ENCODE measurements at places on chromosomes 11 and 22. TPM values are rescaled to one million over a fixed set of nuclear protein-coding genes. Genes with fewer than 3 reads are reported as not detected.

DNA sequence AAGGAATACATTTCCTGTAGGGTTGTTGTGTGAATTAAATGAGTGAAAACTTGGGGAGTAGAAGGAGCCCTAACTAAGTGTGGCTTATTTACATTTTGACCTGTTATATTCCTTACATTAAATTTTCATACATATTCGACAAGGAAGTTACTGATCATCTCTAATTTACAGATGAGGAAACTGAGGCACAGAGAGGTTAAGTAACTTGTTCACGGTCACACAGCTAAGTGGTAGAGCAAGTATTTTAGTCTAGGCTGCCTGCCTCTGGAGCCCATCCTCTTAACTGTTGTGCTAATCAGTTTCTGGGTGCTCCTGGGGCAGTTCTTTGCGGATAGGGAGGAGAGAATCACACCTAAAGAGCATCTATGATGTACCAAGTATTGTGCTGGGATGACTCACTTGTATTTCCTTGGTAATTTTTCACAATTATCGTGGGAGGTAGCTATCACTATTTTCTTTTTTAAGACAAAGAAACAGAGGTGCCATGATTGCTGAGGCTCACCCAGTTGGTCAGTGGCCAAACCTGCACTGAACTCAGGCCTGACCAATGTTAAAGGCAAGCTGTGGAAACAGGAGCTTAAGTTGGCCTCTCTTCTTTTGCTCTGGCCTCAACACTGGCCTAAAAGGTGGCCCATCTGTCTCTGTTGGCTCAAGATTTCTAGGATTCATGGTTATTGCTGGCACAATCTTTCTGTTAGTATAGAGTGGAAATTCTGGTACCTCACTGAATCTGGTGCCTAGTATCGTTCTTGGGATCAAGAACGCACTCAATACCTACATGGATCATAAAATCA is 2.9 kb upstream of the ELF5 start:
- H3K4me1 ChIP-seq, result no peaks in the 10 kb centered on the region
- no peak overlapping the region for H3K4me3 ChIP-seq
- peaks cover 10% of the 10 kb centered on the region for H3K27me3 ChIP-seq
- no peak for DNase-seq
- no peaks in the 10 kb centered on the region for H3K36me3 ChIP-seq
- no peak overlapping the region for H3K27ac ChIP-seq

DNA sequence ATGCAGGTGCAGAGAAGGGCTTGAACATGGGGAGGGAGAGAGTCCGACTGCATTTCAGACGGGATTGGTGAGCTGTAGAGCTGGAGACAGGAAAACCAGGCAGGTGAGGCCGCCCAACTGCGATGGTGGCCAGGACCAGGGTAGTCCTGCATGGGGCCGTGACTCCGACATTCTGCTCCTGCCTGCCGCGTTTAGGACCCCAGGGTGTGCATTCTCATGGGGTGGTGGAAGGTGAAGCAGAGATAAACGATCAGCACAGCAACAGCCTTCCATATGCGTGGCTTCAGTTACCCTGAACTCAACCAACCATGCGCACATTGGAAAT is 29.3 kb downstream of the SHANK2 start:
- no peaks in the 10 kb centered on the region for H3K4me1 ChIP-seq
- no peaks in the 10 kb centered on the region for H3K36me3 ChIP-seq
- H3K27ac ChIP-seq, result no peak overlapping the region
- no peak for DNase-seq

Gene B3GAT1
- total RNA-seq, result 0.04 TPM

- peaks cover 4% of the 10 kb centered on the region for H3K36me3 ChIP-seq
- H3K4me1 ChIP-seq, result peaks cover 23% of the 10 kb centered on the region
- no peak for DNase-seq
- H3K4me3 ChIP-seq, result peak overlapping the region; percentile 91
- H3K27me3 ChIP-seq, result no peaks in the 10 kb centered on the region
- H3K27ac ChIP-seq, result peak overlapping the region; percentile 88
These were observed 444 bp downstream of the CWF19L2 start for GRCh38 chr11:107457205-107457557.

- peaks cover 70% of the 10 kb centered on the region for H3K4me1 ChIP-seq
- H3K27me3 ChIP-seq, result no peaks in the 10 kb centered on the region
- DNase-seq, result peak; percentile 61
- H3K4me3 ChIP-seq, result peak overlapping the region; percentile 54
- H3K27ac ChIP-seq, result peak overlapping the region; percentile 98
These were observed 1.6 kb upstream of the TMPRSS13 start for GRCh38 chr11:117930668-117931330.

DNA sequence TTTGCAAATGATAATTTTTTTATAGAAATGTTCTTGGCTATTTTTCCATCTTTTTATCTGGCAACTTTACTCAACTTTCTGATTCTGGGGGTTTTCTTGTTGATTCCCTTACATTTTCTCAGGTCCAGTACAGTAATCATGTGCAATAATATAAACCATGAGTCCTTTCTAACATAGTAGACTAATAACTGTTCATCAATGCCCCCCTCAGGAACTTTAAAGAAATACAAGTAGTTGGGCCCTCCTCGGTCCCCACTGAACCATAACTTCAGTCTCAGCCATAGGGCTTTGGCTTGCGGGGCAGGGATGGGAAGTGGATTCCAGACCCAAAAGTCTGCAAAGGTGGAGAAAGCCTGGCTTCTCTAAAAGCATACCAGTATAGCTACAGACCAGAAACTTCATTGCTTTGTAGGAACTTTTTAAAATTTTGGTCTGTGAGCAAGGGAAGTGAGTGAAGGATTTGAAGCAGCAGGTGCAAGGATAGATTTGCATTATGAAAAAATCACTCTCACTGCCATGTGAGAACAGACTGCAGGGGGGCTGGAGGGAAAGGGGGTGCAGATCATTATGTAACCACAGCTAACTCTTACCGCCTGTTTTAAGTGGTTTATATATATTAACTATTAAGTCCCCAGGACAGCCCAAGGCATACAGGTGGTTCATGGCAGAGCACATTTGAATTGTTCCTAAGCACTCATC is 10.4 kb upstream of the TUB start:
- peaks cover 4% of the 10 kb centered on the region for H3K4me1 ChIP-seq
- DNase-seq, result no peak
- no peak overlapping the region for H3K27ac ChIP-seq
- no peaks in the 10 kb centered on the region for H3K36me3 ChIP-seq
- H3K27me3 ChIP-seq, result peaks cover 31% of the 10 kb centered on the region
- H3K4me3 ChIP-seq, result no peak overlapping the region

- no peak overlapping the region for H3K4me3 ChIP-seq
- no peak for DNase-seq
- peaks cover 2% of the 10 kb centered on the region for H3K36me3 ChIP-seq
- H3K27ac ChIP-seq, result no peak overlapping the region
- no peaks in the 10 kb centered on the region for H3K27me3 ChIP-seq
These were observed 61.4 kb upstream of the CTSC start for GRCh38 chr11:88398791-88399570.

GRCh38 chr11:131897956-131898355 is 527.5 kb downstream of the NTM start:
- H3K36me3 ChIP-seq, result no peaks in the 10 kb centered on the region

Gene SMIM38
- total RNA-seq, result 0.20 TPM

DNA sequence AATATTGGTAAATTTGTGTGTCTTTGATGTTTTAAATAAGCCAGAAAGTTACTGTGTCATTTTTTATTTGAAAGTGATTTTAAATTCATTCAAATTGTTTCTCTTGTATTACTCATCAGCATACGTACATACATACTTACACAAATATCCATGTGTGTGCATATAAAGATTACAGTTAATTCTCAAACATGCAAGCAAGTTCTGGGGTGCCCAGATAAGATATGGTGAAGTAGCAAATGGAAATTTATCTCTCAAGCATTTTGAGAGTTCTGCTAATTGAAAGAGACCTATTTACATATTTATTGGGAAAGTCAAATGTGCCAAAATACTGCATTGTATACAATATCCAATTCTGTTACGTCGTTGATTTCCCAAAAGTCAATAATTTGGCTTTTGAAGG is 1024.0 kb upstream of the CNTN5 start:
- no peak for DNase-seq
- H3K27ac ChIP-seq, result no peak overlapping the region
- no peaks in the 10 kb centered on the region for H3K36me3 ChIP-seq
- no peaks in the 10 kb centered on the region for H3K27me3 ChIP-seq
- H3K4me3 ChIP-seq, result no peak overlapping the region

DNA sequence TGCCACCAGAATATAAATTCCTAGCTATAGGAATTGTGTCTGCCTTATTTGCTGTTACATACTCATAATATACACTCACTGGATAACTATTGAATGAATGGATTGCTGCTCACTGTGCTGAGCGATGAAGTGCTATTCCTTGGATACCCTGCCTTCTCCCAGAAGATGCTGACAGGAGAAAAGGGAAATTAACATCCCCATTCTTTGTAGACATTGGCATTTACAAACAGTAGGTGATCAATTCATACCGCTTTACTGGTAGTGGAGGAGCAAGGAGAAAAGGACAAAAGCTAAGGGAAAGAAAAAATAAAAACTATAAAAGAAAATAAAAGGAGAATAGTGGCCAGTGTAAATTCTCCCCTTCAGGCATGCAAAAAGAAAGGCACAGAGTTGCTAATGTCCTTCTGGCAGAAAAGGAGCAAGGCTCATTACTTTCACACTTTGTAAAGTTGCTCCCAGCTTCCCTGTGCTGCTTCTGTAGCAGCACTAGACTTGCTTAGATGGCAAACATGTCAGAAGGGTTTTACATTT is 183.0 kb downstream of the LUZP2 start:
- H3K27me3 ChIP-seq, result no peaks in the 10 kb centered on the region
- DNase-seq, result no peak
- H3K4me3 ChIP-seq, result no peak overlapping the region
- no peaks in the 10 kb centered on the region for H3K4me1 ChIP-seq
- H3K27ac ChIP-seq, result no peak overlapping the region

DNA sequence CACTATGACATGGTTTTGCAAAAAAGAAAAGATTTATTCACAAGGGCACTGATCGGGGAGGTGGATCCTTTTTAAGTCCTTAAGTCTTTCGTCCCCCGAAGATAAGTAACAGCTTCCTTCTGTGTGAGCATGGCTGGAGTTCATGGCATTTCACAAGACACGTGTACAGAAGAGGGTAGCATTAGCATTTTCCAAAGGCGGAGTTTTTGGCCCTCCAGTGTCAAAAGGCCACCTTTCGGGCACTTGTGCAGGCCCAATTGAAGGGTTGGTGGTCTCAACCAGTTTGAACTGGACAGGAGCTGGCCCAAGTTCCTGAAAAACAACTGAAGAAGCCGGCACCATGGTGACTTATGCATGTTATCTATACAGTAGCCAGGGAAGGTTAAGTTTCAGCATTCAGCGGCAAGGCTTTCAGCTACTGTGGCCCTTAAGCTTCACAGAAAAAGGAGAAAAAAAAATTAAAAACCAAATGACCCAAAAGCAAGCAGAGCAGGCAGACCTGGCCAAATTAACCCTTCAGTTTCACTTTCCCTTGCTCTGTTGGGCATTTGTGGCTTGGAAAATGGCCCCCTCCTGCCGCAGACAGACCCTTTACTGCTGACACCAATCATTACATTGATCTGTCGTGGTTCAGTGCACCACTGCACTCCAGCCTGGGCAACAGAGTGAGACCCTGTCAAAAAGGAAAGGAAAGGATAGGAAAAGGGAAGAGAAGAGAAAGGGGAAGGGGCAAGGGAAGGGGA is 18.7 kb downstream of the ZNF74 start:
- H3K4me3 ChIP-seq, result no peak overlapping the region
- no peaks in the 10 kb centered on the region for H3K27me3 ChIP-seq
- no peaks in the 10 kb centered on the region for H3K36me3 ChIP-seq
- no peak overlapping the region for H3K27ac ChIP-seq

Gene GPR83
- 0.06 TPM for total RNA-seq

DNA sequence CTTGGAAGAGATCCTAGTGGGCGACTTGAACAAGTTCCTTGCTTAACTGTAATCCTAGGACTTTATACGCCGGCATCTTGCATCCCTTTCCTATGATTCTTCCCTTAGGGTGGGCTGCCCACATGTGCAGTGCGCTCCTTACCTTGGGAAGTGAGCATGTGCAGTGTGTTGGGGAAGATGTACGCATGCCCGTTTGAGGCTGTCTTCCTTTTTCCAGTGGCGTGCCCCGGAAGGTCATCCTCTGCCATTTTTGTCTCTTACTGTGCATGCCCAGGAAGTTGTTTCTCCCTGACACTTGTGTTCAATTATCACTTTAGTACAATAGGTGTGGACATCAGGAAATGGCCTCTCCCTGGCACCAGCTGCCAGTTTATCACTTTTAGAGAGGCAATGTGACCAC is 936.5 kb downstream of the TBC1D22A start:
- H3K27ac ChIP-seq, result no peak overlapping the region
- H3K27me3 ChIP-seq, result no peaks in the 10 kb centered on the region
- no peak for DNase-seq

Gene SLC22A6
- total RNA-seq, result not detected

- peak overlapping the region; percentile 71 for H3K27ac ChIP-seq
- H3K4me1 ChIP-seq, result peaks cover 21% of the 10 kb centered on the region
- peak overlapping the region; percentile 36 for H3K4me3 ChIP-seq
- H3K27me3 ChIP-seq, result no peaks in the 10 kb centered on the region
- no peaks in the 10 kb centered on the region for H3K36me3 ChIP-seq
- DNase-seq, result no peak
These were observed 43.6 kb upstream of the DDX6 start for GRCh38 chr11:118834427-118835028.

GRCh38 chr11:68976563-68976962 is 4.2 kb downstream of the MRGPRD start:
- no peaks in the 10 kb centered on the region for H3K36me3 ChIP-seq
- DNase-seq, result no peak
- peaks cover 2% of the 10 kb centered on the region for H3K4me1 ChIP-seq
- H3K27me3 ChIP-seq, result peaks cover 9% of the 10 kb centered on the region
- H3K27ac ChIP-seq, result no peak overlapping the region
- H3K4me3 ChIP-seq, result no peak overlapping the region

- H3K4me3 ChIP-seq, result no peak overlapping the region
- H3K27me3 ChIP-seq, result no peaks in the 10 kb centered on the region
- H3K36me3 ChIP-seq, result no peaks in the 10 kb centered on the region
- no peak overlapping the region for H3K27ac ChIP-seq
These were observed 18.8 kb upstream of the ZBTB16 start for GRCh38 chr11:114040706-114041211.

DNA sequence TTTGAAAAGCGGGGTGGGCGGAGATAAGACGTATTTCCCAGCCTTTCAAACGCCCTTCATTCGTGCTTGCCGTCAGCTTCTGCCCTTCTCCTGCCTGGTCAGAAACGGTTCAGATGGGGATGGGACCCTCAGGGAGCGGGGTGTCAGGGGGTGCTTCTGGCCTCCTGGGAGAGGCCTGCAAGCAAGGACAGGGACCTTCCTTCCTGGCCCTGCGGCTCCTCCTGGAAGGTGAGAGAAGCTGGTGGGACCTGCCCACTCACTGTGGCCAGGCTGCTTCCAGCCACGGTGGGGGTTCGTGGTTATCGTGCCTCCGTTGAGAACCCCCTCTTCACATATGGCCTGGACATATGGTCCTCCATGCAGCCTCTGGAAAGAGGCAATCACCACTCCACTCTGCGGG is 104.6 kb downstream of the MPPED1 start:
- no peaks in the 10 kb centered on the region for H3K36me3 ChIP-seq
- peaks cover 13% of the 10 kb centered on the region for H3K27me3 ChIP-seq
- no peak overlapping the region for H3K4me3 ChIP-seq
- H3K27ac ChIP-seq, result no peak overlapping the region

- no peak for DNase-seq
- no peak overlapping the region for H3K4me3 ChIP-seq
- no peaks in the 10 kb centered on the region for H3K4me1 ChIP-seq
- H3K27me3 ChIP-seq, result peaks cover 11% of the 10 kb centered on the region
These were observed 194.0 kb upstream of the CADM1 start for GRCh38 chr11:115698243-115698642.

Gene NXPE1
- total RNA-seq, result not detected

GRCh38 chr11:122723106-122723505 is 67.6 kb downstream of the UBASH3B start:
- no peaks in the 10 kb centered on the region for H3K27me3 ChIP-seq
- peaks cover 11% of the 10 kb centered on the region for H3K36me3 ChIP-seq
- peak overlapping the region; percentile 88 for H3K27ac ChIP-seq
- H3K4me1 ChIP-seq, result peaks cover 77% of the 10 kb centered on the region
- no peak for DNase-seq
- peak overlapping the region; percentile 69 for H3K4me3 ChIP-seq
